T-helper 1 cell (primary cell): ENCODE measurements at places on chromosomes 5 and 9.

DNA sequence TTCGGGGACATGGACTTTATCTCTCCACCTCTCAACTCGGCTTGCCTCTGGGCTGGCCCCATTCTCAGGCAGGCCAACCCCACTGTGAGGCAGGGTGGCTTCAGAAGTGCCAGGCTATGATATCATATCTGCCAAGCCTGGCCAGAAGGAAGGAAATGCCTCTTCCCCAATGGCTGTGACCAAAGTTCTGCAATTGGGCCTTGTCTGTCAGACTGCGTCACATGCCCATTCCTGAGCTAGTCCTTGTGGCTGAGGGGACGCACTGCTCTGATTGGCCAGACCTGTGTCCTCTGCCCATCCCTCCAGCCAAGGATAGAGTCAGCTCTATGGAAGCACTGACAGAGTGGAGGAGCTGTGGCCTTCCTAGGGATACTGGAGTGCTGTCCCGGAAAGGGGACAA is 11.9 kb downstream of the SMIM23 start:
- no peak for DNase-seq

DNA sequence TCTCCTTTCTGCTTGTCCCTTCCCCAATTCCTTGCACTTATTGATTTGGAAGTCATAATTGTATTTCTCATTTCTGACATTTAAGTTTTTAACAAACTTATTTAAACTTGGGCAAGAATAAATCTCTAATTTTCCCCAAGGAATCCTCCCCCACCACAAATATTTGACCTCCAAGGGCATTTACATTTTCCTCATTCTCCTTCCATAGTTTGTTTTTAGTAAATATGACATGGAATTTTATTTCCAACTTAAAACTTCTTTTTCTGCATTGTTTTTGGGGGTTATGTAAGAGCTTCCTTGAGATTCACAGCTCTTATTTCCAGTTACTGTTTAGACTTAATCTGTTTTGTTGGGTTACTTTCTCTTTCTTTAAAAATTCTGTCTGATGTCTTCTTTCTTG is 64.9 kb downstream of the ZNF618 start:
- DNase-seq: no peak

DNA sequence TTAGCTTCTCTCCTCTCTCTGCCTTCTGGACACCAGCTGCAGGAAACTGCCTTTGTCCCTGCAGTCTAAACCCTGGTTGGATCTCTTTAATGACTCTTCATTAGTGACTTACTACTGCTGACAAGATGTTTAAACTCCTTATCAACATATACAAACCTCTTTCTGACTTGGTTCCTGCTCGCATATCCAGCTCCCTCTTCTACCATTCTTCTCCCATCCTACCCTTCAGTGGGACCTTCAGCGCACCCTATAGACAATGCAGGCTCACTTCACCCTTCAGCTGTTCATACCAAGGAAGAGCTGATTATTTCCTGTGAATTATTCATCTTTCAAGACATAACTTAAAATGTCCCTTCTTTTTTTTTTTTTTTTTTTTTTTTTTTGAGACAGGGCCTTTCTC is 436.5 kb downstream of the KIAA0825 start:
- DNase-seq: no peak

GRCh38 chr9:86135371-86135770 is 36.0 kb upstream of the GOLM1 start:
- DNase-seq: no peak

DNA sequence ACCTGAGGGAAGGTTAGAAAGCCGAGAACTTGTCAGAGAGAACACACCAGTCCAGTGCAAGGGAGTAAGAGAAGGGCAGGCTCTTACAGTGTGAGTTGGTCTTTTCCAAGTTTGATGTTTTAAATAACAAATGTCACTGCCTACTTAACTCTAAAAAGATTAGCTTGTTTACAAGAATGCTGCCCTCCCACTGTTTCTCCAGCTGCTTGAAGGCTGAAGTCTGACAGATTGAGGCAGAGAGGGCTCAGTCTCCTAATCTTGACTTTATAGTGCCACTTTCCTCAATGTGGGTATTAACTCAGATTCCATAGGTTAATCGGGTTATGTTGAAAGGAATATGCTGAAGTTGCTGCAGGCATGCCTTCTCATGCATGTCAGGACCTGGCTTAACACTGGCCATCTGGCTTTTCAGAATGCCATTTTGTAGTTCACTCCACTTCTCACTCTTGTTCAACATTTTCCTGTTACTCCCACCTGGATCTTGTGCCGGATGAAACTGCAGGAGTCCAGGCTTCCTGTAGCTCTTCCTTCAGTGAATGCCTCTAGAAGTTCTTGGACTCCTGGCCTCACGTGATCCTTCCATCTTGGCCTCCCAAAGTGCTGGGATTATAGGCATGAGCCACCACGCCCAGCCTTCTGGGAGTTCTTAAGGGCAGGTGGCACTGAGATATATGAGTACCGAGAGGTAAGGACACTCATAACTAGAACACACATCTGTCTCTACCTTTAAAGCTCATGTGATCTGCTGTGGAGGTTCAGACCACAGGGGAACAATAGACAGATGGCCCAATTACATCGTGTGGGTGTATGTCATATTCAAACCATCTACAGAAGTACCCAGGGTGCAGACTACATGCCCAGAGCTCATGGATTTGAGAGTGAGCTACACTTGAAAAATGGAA is 249.7 kb downstream of the ARHGAP26 start:
- no peak for DNase-seq

- DNase-seq: no peak
Observed at GRCh38 chr5:176785184-176786145, 24.9 kb upstream of the UNC5A start.

DNA sequence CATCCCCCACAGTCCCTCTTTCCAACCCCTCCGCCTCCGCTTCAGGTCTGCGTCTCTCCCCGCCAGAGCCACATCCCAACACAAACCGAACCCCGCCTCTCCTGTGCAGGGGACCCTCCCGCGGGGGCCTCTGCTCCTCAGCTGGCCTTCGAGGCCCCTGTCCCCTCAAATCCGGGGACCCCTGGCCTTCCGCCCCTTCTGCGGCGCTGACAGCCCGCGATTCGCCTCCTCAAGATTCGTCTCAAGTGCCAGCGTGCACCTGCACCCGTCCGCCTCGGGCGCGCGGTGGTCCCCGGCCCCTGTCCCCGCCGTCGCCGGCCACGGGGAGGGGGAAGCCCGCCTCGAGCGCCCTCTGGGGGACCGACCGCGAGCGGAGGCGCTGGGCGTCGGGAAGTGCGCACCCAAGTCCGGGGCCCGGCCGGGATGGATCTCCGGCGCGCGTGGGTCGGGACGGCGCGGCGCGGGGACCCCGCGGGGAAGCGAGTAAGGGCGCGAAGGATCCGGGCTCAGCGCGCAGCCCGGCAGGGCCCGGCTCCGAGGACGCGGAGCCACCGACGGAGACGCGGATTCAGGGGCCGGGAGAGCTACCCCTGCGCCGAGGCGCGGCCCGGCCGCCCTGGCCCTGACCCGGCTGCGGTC is 623 bp downstream of the FLT4 start:
- DNase-seq: no peak

DNA sequence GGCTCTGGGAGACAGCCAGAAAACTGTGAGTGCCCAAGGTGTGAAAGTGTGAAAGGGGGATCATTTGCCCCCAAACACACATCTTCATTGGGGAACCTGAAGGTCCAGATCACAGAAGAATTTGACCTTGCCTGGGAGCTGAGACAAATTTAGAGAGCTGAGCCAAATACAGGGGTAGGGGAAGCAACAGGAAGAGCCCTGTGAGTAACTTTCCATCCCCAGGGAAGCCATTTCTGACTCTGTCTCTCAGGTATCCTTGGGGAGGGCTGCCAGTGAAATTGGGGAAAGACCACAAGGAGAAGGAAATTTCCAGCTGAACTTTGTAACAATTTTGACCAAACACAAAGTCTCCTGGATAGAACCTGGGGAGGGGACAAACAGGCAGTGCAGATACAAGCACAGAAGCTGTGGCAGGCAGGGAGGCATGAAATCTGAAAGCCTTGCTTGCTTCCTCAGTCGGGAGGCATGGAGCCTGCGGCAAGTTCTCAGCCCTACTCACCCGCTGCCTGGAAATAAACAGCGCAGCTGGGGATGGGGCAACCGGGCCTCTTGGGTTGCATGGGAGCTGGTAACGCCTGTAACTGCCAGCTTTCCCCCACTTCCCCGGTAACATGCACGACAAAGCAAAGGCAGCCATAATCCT is 31.5 kb upstream of the ZCCHC9 start:
- no peak for DNase-seq
